ENCODE measurements at places on chromosomes 1 and 21. TPM values are rescaled to one million over a fixed set of nuclear protein-coding genes. Genes with fewer than 3 reads are reported as not detected.

The AGT gene
- not detected for total RNA-seq

The S100A1 gene
- not detected for total RNA-seq

The KLF17 gene
- total RNA-seq = not detected

The CD5L gene
- not detected for total RNA-seq

The PDZK1 gene
- total RNA-seq = 0.33 TPM
